ENCODE measurements at places on chromosomes 1 and 21. TPM values are rescaled to one million over a fixed set of nuclear protein-coding genes. Genes with fewer than 3 reads are reported as not detected.

DNA sequence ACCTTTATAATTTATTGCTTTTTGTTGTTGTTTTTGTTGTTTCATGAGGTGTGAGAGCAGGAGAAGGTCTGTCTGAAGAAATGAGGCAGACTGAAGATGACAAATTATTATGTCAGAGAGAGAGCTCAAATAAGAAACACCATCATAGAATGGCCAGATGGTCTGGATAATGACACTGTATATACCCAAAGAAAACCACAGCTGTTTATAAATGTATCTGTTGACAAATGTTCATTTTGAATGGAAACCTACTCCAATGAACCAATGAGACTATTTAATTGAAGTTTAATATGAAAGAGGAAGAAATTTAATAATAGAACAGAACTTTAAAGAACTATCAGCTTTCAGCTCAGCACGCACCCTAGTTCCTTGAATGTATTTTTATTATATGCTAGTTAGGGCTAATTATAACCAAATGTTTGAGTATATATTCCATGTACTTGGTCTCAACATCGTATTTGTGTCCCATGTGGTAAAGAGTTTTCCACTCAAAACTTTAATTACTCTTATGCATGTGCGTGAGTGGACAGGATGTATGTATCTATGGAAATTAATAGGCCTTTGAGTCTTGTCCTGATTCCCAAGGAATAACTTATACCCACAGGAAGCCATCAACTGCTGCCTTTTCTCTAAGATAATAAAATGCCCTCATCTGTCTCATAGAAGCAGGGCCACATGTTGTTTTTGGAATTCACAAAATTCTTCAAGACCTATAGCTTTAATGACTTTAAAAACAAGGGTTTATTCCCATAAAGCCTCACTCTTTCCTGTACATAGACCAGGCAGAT lies 202.7 kb downstream of the KCNK2 start:
- H3K36me3 ChIP-seq: no peaks in the 10 kb centered on the region
- no peak overlapping the region for H3K4me3 ChIP-seq
- H3K4me1 ChIP-seq: no peaks in the 10 kb centered on the region
- no peak for DNase-seq
- H3K27me3 ChIP-seq: no peaks in the 10 kb centered on the region
- no peak overlapping the region for H3K27ac ChIP-seq

DNA sequence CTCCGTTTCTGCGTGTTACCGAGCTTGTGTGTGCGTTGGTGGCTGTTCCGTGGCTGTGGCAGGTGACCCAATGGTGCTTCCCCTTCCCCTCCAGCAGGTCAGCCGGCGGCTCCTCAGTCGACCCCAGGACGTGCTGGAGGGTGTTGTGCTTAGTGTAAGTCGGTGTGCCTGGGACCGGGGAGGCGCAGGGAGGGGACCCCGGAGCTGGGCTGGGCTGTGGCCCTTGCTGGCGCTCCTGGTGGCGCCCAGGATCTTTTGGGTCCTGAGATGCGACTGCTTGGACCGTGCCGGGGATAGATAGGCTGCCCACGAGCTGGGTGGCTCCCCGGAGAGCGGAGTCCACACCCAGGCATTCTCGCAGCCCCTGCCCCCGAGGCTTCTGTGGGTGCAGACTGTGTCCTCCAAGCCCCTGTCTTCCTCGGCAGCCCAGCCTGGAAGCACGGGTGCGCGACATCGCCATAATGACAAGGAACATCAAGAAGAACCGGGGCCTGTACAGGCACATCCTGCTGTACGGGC lies 5.9 kb downstream of the ATAD3C start:
- H3K27me3 ChIP-seq: no peaks in the 10 kb centered on the region
- H3K36me3 ChIP-seq: no peaks in the 10 kb centered on the region
- H3K4me1 ChIP-seq: no peaks in the 10 kb centered on the region

GRCh38 chr1:111648806-111649205 lies 29.2 kb downstream of the RAP1A start:
- H3K4me3 ChIP-seq: no peak overlapping the region
- no peaks in the 10 kb centered on the region for H3K36me3 ChIP-seq
- H3K27me3 ChIP-seq: no peaks in the 10 kb centered on the region
- DNase-seq: no peak
- no peaks in the 10 kb centered on the region for H3K4me1 ChIP-seq

Gene OR2T29
- total RNA-seq: not detected
